GM03348 (cell line): ENCODE measurements at places on chromosomes 5 and 9.

DNA sequence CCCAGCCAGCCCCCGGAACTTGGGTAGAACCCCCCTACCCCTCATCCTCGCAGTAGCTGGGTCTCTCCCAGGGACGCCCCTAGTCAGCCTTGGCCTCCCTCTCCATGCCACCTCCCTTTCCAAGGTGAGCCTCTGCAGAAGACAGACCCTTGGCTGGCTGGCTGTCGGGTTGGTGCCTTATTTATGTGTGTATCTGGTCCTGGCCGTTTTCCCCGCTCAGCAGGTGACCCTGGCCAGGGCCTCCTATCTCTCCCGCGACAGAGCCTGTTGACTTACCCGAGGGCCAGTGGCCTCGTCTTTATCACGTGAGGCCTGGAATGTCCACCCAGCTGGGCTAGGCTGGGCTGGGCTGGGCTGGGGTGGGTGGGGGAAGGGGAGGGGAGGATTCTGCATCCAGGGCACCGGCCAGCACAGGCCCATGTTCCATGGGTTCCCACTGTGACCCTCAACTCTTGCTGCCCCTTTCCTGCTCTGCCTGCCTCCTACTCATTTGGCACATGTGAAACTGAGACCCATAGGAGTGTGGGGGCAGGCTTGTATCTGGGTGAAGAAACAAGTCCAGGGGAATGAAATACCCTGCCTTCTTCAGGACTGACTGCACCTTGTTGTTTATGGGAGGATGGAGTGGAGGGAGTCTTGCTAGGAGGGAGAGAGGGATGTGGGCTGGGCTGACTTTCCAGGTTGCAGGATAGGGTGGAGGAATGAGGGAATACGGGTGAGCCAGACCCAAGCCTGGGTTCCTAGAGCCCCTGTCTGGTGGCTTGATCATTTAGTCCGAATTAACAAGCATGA, 3.1 kb downstream of the CXXC5 start:
- peak; percentile 69 for DNase-seq

DNA sequence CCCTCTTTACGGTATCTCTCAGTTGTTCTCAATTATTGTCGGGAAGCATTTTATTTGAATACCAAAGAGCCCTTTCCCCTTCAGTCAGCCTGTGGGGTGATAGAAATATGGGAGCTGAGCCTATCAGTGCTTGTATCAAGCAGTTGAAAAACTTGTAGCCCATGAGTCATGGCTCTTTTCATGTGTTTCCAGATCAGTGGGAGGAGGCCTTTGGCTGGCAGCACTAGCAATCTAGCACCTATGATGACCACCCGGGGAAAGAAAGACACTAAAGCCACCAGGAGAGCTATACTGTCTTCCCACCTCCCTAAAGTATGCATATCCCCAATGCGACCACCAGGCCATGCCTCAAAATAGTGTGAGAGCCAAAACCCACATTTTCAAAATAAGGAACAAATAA, 696.9 kb upstream of the C9orf72 start:
- DNase-seq: no peak

DNA sequence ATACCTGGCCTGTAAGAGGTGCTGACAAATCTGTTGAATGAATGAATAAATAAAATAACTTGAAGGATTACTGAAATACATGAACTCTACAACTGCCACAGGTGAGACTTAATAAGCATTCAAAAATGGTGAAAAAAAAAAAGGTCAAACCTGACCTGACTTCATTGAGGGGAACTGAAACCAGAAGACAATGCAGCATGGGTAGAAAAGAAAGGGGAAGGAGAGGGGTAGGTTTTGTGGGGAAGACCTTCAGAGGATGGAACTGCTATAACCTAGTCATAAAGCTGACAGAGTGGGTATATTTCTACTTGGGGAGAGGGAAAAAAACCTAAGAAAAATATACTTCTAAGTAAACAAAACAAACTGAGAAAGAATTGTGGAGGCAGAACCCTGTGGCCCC, 56.6 kb downstream of the RASEF start:
- DNase-seq: no peak

DNA sequence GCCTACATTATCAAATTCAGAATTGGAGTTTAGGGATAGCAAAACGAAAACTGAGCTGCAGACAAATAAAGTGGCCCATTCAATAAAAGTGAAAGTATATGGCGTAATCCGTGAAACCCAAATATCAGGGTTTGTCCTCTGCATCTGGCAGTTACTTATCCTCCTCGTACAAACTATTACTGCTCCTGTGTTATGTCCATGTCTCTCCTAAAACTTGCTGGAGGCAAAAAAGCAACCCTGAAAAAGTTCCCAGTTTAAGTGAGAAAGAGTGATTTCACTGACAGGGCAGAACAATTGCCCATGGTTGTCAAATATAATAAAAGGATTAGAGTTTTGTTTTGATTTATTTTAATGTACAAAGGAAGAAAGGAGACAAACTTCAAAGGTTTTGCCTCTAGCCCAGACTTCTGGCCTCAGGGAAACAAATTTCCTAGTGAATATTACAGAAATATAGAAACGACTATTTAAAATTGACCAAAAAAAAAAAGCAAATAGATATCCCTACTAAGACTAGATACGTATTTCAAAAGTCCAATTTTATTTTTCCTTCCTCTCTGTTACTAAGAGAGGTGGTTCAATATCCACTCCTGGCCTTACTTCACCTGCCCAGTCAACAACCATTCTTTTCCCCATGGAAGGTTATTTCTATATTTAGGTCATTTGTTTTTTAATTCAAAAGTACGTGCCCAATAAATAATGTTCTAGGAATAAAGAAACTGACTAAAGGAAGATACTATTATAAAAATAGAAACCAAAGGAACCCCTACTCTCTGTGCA, 50.0 kb downstream of the NFIB start:
- no peak for DNase-seq

GRCh38 chr5:178732281-178732680, 1.8 kb upstream of the ZNF354A start:
- no peak for DNase-seq
